ENCODE measurements at places on chromosomes 7 and 10. TPM values are rescaled to one million over a fixed set of nuclear protein-coding genes. Genes with fewer than 3 reads are reported as not detected.

DNA sequence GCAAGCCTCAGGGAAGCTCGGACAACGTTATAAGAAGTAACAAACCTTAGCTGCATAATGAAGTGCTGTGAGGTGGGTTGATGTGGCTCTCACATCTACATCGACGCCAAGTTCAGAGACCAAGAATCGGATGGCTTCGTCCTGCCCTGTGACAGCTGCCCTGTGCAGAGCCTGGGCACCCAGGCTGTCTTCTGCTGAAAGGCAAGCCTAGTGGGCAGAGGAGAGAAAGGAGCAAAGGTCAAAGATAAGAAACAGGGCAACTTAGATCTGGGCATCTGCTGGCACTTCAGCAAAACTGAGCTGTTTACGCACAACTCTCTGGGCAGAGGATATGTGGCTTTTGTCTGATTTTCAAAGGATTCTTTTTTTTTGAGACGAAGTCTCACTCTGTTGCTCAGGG, 6.7 kb downstream of the ANKRD16 start:
- no peak overlapping the region for H3K27ac ChIP-seq
- peaks cover 8% of the 10 kb centered on the region for H3K4me1 ChIP-seq
- no peak overlapping the region for H3K4me3 ChIP-seq
- H3K36me3 ChIP-seq, result peaks cover 30% of the 10 kb centered on the region
- DNase-seq, result no peak

- H3K4me3 ChIP-seq, result no peak overlapping the region
- no peaks in the 10 kb centered on the region for H3K4me1 ChIP-seq
- no peak overlapping the region for H3K27ac ChIP-seq
- H3K27me3 ChIP-seq, result no peaks in the 10 kb centered on the region
Observed at GRCh38 chr10:108412323-108412722, 1247.8 kb upstream of the SORCS1 start.

GRCh38 chr10:63521416-63522276, 445 bp downstream of the REEP3 start:
- H3K27ac ChIP-seq, result peak overlapping the region; percentile 92
- H3K36me3 ChIP-seq, result peaks cover 5% of the 10 kb centered on the region
- DNase-seq, result peak; percentile 64
- peak overlapping the region; percentile 87 for H3K4me3 ChIP-seq
- H3K27me3 ChIP-seq, result no peaks in the 10 kb centered on the region

- peaks cover 1% of the 10 kb centered on the region for H3K27me3 ChIP-seq
- H3K27ac ChIP-seq, result no peak overlapping the region
- no peaks in the 10 kb centered on the region for H3K36me3 ChIP-seq
Observed at GRCh38 chr10:67261300-67261797, 335.5 kb downstream of the LRRTM3 start.

DNA sequence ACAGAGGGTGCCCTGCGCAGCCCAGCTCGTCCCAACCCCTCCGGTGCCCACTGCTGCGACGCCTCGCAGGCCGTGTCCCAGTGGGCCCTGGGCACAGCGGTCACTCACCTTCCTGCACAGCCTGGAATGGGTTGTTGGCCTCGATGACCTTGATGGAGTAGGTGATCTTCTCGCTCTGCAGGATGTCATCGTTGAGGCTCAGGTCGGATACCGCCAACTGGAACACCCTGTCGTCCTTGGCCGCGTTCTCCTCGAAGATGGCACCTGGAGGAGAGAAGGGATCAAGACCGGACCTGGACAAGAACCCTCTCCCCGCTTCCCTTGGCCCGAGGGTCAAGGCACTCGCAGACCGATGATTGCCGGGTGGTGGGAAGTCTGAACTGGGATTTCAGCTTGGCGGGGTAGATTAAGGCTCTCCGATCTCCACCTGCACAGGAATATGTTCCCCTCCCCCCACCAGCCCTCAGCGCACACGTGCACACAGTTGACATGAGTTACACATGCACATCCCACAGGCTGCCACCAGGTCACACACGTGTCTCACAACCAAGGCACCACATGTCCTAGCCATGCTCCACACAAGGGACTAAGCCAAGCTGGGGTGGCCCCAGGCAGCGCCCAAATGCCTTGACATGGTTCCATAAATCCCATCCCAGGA, 2.6 kb downstream of the GRID1 start:
- H3K27me3 ChIP-seq, result peaks cover 49% of the 10 kb centered on the region
- H3K4me3 ChIP-seq, result no peak overlapping the region
- H3K27ac ChIP-seq, result no peak overlapping the region
- H3K36me3 ChIP-seq, result no peaks in the 10 kb centered on the region

Gene SORCS3
- not detected for total RNA-seq

Gene PANK1
- total RNA-seq, result 2.5 TPM

Measured in activated CD4-positive, alpha-beta memory T cell treated with anti-CD3 and anti-CD28 coated beads for 36 hours (primary cell).